ENCODE measurements at places on chromosomes 12 and 14.

DNA sequence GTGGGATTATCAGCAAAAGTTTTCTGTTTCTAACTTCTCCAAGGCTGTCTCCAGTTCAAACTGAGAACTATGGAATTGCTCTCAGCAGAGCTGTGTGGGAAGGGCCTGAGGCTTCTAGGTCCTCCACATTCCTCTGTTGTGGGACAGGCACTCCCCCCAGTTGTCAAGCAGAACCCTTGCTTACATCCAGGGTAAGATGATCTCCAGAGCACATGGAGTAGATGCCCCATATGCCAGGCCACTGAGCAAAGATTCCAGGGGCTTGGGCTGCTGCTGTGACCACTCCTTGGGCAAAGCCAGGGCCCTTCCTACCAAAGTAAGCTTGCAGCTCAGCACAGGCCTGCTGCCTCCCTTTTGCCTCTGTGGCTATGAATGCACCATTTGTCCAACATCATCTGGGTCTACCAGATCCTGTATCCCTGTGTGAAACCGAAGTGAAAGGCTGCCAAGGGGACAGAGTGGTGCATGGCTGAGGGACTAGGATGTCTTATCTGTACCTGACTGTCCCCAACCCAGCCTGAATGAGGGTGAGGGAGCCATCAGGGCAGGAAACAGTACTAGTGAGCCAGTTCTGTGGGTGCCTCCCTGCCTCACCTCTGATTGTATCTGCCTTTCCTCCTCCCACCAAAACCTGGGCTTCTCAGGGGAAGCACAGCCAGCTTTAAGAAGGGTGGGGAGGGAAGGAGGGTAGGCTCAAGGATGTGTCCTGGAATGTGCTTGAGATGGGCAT, 13.1 kb upstream of the ESPL1 start:
- DNase-seq = no peak

DNA sequence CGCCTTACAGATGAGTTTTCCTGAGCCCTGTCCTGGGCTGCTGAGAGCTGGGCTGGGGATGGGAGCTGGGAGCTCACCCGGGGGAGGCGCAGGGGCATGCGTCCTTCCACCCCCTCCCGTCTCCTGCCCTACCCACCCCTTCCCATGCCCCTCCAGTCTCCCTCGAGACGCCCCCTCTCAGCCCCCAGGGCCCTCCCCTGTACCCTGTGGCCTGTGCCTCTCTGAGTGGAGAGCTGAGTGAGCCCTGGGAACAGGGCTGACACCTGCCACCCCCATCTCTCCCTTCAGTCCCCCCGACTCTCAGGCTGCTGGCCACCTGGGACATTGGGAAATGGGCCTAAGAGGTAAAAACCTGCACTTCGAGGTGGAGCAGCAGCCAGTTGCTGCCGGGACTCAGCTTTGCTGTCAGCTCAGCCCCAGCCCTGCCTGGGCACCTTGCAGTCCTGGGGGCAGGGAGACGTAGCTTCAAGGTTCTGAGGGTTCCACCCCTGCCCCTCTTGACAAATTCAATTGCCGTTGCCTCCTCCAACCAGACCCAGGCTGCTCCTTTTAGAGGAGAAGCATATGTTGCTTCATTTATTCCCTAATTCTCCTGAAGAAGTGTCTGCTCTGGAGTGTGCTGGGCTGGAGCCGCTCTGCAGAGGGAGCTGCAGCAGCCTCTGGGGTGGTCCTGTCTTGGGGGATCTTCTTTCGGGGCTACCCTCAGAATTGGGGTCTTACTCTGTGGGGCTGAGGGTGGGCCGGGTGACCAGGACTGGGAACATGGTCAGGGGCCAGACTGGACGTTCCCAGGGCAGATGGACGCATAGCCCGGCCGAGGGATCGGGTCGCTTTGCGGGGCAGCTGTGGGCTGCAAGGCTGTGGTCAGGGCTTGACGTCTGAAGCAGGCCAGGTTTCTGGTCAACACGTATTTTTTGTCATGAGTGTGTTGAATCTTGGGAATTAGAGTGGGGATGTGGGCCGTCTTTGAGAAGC, 141.4 kb downstream of the ADGRD1 start:
- DNase-seq = no peak

DNA sequence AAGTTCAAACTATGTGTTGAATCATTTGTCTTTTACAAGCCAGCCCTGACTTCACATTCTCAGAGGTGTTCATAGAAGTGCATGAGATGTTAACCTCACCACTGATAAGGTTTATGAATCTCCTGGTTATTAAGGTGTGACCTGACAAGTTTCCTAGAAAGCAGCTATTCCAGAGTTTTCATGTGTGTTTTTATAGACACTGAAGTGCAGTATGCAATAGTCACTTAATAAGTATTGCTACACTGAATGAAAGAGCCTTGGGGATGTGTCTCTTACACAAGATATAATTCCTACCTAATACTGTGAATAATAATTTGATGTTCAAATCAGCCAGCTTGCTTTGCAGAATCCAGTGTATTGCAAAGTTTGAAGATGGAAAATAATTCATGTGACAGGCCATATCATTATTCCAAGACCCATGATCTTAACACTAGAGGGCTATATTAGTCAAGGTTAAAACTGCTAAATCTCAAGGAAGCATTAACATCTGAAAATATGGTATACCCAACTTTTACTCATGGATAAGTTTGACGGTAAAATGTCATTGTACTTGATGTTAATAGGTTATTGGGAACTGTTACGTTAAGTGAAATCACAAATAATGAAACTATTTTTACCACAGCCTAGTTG, 13.0 kb downstream of the SLC25A3 start:
- DNase-seq = no peak

DNA sequence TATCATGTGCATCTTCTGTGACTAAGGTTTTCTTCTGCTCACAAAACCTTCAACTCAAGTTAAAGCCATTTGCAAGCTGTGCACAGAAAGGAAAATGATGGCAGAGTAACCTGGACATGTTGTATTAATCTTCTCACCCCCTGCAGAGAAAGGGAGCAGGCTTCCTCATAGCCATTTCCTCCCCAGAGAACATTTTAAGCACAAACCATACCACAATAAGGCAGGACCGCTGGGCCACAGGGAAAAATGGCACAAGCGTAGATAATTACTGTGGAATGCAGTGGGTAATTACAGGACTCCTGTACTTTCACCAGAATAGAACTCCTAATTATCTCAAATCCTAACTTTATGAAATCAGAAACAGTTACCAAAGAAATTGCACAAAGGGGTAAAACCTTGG, 215.7 kb downstream of the KIF21A start:
- no peak for DNase-seq

DNA sequence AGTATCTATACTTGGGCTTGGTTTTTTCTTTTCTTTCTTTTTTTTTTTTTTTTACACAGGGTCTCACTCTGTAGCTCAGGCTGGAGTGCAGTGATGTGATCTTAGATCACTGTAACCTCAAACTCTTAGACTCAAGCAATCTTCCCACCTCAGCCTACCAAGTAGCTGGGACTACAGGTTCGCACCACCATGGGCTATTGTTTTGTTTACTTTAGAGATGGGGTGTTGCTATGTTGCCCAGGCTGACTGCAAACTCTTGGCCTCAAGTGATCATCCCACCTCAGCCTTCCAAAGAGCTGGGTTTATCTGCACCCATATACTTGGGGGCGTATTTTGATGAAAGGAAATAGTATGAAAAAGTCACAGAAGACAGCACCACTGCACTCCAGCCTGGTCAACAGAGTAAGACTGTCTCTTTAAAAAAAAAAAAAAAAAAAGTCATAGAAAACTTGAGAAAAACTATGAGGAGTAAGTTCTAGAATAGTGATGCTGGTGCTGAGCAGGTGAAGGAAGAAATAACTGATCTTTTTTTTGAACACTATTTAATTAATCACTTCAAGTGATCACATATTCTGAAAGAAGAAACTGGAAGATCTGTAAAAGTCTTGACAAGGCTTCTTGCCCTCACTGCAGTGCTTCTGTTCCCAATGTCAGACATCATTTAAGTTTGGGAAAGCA, 53.8 kb upstream of the NPFF start:
- DNase-seq = no peak

- no peak for DNase-seq
Observed at GRCh38 chr12:58306266-58307000, 365.1 kb downstream of the ATP23 start.

GRCh38 chr14:73776194-73776537, 62.0 kb upstream of the PNMA1 start:
- no peak for DNase-seq

GRCh38 chr14:76307786-76308780, 67.9 kb upstream of the ESRRB start:
- DNase-seq = no peak

- DNase-seq = no peak
Observed at GRCh38 chr12:12819752-12820311, 6.7 kb downstream of the DDX47 start.

DNA sequence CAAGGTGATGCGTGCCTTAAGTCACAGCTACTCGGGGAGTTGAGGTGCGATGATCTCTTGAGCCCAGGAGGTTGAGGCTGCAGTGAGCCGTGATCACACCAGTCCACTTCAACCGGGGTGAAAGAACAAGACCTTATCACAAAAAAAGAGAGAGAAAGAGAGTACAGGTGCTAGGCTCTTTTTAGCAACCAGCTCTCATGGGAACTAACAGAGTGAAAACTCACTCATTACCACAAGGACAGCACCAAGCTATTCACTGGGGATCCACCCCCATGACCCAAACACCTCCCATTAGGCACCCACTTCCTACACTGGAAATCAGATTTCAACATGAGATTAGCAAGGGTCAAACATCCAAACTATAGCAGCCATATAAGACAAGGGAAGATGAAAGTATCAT, 164.2 kb downstream of the NDUFA12 start:
- DNase-seq = no peak

DNA sequence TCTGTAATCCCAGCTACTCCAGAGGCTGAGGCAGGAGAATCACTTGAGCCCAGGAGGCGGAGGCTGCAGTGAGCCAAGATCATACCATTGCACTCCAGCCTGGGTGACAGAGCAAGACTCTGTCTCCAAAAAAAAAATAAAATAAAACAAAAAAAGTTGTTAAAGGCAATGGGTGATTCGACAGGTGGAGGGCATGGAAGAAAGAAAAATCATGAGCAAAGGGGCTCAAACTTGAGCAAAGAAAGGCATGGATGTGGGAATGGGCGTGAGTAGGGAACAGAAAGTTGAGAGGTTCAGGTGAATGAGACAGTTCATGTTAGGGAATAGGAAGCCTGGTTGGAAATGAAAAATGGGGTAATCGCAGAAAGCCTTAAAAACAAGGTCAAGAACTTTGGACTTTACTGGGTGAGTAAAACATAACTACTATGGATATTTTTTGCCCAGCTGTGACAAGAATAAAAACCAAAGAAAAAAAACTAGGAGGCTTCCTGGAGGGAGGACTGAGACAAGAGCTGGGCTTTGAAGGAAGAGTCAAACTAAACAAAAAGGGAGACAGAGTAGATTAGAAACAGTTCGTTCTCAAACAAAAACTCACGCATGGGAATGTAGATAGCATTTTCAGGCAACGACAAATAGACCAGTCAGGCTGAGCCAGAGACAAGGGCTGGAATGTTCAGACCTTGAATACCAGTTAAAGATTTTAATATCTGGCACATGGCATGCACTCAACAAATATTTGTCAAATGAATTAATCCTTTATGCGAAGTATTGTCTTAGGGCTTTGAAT, 18.8 kb downstream of the PYM1 start:
- DNase-seq = no peak

GRCh38 chr12:1796515-1797010, 23.8 kb upstream of the LRTM2 start:
- peak; percentile 34 for DNase-seq

DNA sequence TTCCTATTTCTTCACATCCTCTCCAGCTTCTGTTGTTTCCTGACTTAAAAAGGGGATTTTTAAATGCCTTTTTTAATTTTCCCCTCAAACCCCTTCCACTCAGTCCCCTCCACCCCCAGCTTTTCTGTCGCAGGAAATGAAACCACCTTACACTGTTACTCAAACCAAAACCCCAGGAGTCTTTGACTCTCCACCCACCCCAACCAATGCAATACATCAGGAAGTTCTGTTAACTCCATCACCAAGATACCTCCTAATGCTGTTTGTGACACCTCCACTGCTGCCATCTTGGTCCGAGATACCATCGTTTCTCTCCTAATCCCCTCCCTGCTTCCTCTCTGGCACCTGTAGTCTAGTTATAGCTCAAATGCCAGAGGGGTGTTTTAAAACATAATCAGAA, 25.4 kb upstream of the CPM start:
- DNase-seq = no peak

GRCh38 chr12:48999371-49000131, at the start of gene DDN:
DDN (minus strand) TSS chr12:48999375; CDS start chr12:48999287, 88 bp downstream.
- peak; percentile 55 for DNase-seq

DNA sequence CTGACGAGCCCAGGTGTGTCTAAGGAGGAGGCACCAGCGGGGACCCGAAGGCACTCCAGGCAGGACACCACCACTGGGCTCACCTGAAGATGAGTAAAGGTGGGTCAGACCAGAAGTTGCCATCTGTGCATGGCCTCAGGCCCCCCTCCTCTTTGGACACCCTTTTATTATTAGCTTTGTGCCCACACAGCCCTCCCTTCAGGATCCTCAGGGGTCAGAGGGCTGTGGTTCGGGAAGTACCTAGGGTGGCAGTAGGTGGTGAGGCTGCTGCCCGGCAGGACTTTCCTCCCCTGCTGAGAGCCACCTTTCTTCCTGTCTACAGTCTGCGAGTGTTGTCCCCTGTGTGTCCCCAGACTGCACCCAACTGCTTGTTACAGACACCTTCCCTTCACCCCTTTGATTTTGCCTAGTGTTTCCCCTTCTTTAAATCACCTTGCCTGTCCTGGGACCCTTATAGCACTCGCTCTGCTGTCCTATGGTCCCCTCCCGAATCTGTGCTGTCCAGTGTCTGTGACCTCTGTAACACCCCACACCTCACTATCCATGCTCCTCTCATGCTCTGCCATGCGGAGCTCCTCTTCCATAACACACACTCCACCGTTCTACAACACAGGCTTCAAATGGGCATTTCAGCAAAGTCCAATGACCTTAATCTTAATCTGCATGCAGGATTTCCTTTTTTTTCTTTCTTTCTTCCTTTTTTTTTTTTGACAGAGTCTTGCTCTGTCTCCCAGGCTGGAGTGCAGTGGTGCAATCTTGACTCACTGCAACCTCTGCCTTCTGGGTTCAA, 25.7 kb downstream of the SOAT2 start:
- no peak for DNase-seq

DNA sequence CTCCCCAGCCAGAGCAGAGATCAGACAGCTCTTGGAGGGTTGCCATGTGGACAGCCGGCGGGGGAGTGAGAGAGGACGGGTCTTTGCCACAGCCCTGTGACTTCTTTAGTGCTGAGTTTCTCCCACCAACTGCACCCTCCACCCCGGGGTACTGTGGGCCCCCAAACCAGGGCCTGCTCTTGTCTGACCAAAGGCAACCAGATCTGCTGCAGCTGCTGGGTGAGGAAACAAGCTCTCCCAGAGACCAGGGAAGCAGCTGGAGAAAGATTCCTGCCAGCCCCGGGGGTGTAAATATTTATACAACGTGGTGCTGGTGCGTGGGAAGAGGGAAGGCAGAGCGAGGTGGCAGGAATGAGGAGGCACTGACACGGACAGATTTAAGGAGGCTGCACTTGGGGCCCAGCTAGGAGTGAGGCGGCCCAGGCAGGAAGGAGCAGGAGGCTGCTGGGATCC, 14.3 kb upstream of the ZFP36L1 start:
- DNase-seq = peak; percentile 73

Measured in hematopoietic multipotent progenitor cell (in vitro differentiated cells).